ENCODE measurements at places on chromosomes 13 and 19.

DNA sequence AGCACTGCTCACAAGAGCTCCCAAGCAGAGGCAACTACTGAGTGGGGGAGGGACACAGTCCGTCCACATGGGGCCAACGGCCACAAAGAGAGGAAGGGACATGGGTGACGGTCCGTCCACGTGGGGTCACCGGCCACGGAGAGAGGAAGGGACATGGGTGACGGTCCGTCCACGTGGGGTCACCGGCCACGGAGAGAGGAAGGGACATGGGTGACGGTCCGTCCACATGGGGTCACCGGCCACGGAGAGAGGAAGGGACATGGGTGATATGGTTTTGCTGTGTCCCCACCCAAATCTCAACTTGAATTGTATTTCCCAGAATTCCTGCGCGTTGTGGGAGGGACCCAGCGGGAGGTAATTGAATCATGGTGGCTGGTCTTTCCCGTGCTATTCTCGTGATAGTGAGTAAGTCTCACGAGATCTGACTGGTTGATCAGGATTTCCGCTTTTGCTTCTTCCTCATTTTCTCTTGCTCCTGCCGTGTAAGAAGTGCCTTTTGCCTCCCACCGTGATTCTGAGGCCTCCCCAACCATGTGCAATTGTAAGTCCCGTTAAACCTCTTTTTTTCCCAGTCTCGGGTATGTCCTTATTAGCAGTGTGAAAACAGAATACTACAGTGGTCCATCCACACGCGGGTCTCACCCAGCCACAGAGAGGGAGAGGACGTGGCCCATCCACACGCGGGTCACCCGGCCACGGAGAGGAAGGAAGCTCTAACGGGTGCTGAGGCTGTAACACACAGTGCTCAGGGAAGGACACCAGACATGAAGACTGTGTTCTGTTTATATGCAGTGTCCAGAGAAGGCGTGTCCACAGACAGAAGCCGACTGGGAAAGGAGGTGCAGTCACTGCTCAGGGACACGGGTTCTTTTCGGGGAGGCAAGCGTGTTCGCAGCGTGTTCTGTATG is 48.5 kb downstream of the GAS6 start:
- no peak for DNase-seq

- DNase-seq, result no peak
Measured at GRCh38 chr13:48393698-48394085, 19.2 kb downstream of the LPAR6 start.

DNA sequence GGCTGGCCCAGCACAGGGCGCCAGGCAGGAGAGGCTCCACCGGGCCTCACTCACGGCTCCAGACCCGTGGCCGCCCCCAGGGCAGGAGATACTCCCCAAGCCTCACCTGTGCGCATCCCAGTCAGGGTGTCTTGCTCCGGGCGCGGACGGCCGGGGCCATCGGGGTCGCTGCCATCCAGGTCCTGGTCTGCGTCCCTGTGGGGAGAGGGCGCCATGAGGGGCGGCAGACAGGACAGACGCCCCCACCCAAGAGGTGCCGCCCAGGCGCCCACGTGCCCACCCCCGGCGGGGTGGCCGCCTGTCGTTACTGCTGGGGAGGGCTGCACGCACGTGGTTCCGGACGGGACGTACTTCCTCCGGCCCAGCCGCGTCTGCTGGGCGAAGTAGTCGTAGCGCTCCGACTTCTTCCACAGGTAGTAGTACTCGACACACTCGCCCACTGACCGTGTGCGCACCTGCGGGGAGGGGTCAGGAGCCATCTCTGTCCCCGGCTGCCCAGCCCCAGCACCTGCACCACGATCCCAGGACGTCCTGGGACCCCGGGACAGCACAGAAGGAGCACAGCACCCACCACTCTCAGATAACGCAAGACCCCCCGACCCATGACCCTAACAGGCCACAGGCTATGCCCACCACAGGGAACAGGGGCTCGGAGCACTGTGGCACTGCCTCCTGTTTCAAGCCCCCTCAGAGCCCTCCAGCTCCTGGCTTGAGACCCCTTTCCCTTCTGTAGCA is 17.4 kb upstream of the PLPP2 start:
- DNase-seq, result no peak

DNA sequence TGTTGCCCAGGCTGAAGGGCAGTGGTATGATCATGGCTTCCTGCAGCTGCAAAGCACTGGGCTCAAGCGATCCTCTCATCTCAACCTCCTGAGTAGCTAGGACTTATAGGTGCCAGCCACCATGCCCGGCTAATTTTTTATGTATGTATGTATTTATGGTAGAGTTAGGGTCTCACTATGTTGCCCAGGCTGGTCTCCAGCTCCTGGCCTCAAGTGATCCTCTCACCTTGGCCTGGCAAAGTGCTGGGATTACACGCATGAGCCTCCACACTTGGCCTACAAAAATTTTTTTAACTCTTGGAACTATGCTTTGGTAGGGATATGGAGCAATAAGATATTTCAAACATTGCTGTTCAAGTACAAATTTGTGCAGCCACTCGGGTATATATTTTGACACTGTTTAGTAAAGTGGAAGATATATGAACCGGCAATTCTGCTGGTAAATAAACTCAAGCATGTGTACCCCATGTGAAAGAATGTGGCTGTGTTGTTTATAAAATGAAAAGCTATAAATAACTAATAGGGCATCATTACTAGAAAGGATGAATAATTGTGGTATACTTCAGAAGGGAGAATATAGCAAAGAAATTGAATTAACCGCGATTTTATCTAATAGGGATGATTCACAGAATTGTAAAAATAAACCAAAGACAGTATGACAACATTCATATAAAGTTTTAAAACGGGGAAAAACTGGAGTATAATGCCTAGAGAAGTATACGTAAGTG is 1.1 kb downstream of the ZNF566 start:
- no peak for DNase-seq

DNA sequence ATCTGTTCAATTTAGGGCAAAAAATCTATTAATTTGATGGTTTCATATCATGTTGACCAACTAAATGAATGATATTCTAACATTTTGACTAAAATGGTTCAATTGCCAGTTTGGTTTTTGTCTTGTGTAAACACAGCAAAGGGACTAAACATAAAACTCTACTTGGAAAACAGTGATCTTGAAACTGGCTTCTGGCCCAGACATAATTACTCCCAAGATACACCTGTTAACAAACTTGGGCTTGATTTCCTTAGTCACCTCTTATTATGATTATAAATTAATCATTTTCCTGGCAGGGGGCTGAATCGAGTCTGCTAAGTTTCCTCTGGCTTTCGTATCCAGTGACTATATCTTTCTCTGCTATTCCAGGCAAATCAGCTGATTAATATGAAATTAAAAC is 78.0 kb upstream of the OXGR1 start:
- DNase-seq, result no peak

- DNase-seq, result no peak
Measured at GRCh38 chr19:14558370-14559066, 13.3 kb downstream of the NDUFB7 start.

DNA sequence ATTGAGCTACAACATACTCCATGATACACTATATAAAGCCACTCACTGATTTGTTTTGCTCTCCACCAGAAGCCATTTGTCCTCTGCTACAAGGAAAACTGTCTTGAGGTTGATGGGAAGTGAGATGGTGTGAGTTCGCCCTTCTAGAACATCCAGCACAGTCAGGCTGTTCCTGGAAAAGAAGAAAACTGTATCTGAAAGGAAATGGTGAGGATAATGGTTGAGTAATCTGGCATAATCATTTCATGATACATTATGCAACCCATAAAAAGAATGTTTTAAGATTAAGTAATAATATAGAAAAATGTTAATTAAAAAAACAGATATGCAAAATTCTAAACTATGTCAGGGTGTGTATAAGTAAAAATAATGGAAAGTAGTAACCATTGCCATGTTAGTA is 233.9 kb downstream of the RGCC start:
- DNase-seq, result no peak

- no peak for DNase-seq
Measured at GRCh38 chr13:48710160-48710559, 56.4 kb downstream of the CYSLTR2 start.

GRCh38 chr19:47765523-47766358 is 12.8 kb upstream of the SELENOW start:
- DNase-seq, result peak; percentile 75

DNA sequence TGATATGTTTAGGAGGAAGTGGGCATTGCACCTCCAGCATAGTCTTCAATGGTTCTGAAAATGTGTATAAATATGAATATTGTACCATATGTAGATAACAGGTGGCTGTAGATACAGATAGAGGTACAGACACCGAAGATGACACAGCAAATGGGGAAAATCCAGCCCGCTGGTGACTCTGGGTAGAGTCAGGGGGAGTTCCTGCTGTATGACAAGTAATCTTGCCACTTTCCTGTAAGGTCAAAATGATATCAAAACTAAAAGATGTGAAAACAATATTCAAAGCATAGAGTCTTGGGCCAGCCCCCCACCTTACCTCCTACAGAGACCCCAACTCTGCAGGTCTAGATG is 17.8 kb downstream of the C2CD4C start:
- no peak for DNase-seq

Measured in NCI-H146 (cell line).